Left colon (tissue), 2 donors: ENCODE measurements at places on chromosomes 1 and 21.

- no peak for DNase-seq
Measured at GRCh38 chr1:234844479-234845031, 234.6 kb upstream of the IRF2BP2 start.

GRCh38 chr1:91552596-91552995, 51.9 kb downstream of the CDC7 start:
- no peak for DNase-seq

DNA sequence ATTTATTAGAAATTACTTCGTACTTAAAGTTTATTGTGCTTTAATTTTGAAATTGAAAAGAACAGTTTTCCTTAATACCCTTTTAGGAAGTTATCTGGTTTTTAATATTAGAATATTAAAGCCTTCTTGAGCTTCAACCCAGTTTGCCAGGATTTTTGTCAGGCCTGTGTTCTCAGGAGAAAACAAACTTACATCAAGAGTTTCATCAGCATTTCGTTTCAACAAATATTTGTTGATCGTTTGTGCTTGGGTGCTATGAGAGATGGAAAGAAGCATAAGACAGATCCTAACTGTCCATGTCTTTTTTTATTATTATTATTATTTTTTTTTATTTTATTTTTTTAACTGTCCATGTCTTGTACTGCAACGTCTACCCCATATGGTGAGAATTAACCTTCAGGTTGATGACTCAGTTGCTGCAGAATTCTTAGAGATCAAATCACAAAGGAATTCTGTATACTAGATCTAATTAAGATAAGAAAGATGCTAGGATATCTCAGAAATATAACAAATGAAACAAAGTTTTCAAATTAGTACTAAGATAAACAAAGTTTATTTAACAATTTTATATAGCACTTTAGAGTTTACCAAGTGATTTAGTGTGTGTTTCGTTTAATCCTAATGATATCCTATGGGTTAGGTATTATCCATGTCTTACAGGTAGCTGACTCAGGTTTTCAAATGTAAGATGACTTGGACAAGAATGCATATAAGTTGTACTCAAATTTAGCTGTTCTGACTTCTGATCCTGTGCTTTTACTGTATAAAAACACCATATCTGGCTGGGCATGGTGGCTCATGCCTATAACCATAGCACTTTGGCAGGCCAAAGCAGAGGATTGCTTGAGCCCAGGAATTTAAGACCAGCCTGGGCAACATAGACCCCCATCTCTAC, 14.3 kb downstream of the FBXO28 start:
- no peak for DNase-seq

- DNase-seq = no peak
Measured at GRCh38 chr1:30823627-30823968, 66.0 kb upstream of the LAPTM5 start.

DNA sequence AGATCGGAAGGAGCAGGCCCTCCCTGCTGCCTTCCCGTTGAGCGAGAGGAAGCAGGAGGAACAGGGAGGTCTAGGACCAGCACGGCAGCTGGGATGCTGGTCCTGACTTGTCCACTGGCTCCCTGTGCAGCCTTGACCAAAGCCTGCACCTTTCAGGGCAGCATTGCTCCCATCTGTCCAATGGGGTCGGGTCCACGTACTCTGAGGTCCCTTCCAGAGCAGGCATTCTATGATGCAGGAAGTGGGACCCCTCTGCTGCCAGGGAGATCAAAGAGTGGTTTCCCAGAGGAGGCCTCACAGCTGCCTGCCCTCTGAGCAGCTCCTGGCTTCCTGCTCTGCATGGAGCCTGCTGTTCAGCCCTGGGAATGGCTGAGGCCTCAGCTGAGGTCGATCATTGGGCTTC, 21.7 kb upstream of the ZNF362 start:
- no peak for DNase-seq

DNA sequence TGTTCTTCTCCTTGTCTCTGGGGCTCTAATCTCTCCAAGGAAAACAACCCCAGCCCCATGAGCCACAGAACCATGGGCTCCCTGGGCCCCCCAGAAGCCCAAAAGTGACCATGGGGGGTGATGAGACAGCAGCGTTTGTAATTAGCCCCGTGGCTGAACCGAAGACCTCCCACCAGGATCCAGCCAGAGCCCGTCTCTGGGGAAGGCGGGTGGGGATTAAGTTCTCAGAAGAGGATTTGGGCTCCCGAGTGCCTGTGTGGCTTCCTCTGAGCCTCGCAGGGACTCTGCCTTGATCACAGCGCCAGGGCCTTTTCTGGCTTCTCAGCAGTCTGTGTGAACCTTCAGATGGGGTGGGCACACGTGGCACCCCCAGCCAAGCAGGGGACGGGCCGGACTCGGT, 77.0 kb downstream of the ALPL start:
- no peak for DNase-seq

DNA sequence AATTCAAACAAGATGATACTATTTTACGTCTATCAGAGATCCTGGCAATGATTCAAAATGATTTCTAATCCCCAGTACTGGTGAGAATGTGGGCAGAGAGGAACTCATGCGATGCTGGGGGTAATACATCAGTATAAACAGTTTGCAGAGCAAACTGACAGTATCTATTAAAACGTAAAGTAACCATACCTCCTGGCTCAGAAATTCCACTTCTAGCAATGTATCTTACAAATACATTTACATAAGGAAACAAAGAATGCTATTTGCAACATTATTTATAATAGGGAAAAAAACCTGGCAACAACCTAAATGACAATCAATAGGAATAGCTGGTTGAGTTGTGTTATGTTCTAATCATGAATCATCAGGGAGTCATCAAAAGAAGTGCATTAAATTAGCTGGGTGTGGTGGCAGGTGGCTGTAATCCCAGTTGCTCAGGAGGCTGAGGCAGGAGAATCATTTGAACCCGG, 15.9 kb downstream of the RCAN1 start:
- DNase-seq = no peak

GRCh38 chr1:240337781-240338180, 246.1 kb downstream of the FMN2 start:
- DNase-seq = no peak

DNA sequence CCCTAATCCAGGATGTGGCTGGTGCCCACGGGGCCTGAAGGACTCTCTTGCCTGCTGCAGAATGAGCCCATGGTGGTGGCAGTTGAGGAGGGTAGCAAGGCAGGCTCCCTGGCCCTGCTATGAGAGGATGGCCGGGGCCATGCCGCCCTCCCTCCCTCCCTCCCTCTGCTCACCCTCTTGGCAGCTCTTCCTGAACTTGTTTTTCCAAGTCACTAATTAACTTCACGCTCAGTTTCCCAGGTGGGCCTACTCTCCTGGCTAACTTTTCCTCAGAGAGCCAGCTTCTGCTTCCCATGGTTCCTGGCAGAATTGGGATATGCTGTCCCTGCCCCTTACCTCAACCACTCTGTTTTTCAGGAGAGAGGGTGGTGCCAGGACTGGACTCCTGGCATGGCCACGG, 10.2 kb downstream of the KCNC4 start:
- DNase-seq = no peak

DNA sequence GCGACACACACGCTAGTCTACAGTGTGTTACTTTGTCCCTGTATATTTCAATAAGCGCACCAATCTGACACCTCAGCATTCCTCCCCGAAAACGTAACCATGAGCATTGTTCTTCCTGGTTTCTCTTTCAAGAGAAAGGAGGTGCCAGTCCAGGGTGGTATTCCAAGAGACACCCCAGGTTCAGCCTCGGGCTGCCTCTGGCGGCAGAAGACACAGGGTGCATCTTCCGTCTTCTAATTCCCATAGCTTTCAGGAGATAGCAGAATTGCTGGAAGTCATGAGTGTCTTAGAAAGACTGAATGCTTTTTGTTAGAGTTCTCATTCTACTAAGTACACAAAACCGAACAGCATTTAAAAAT, 15.9 kb upstream of the RGS8 start:
- no peak for DNase-seq

- DNase-seq = no peak
Measured at GRCh38 chr21:44329086-44329889, 9.9 kb downstream of the CFAP410 start.

DNA sequence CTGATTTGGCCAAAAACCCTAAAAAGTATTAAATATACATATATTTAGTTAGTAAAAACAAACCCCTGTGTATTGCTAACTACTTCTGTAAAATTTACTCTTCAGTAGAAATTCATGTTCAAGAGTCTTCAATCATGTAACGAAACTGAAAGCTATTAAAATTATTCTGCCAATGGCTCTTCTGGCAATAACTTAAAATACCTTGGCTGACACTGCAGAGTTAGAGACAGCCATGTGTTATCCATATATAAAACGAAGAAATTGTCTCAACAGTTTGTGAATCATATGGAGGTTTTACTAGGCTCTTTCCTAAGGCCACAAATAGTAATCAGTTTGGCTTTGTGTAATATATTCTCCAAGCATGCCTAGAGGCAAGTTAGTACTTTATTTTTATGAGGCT, 357.2 kb downstream of the COL11A1 start:
- DNase-seq = no peak

GRCh38 chr1:182917378-182917777, 35.6 kb downstream of the SHCBP1L start:
- no peak for DNase-seq

DNA sequence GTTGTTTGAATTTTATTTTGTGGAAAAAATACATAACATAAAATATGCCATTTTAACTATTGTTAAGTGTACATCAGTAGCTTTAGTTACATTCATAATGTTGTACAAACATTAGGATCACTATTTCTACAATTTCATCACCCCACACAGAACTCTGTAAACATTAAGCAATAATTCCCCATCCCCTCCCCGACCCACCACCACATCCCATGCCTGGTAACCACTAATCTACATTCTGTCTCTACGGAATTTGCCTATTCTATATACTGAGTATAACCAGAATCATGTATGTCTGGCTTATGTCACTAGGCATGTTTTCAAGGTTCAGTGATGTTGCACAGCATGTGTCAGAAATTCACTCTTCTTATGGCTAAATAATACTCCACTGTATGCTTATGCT, 47.7 kb downstream of the CDC42BPA start:
- DNase-seq = no peak

GRCh38 chr1:185170291-185170848, 13.4 kb downstream of the SWT1 start:
- DNase-seq = no peak

- DNase-seq = no peak
Measured at GRCh38 chr1:116920211-116920610, 10.5 kb downstream of the PTGFRN start.

- DNase-seq = no peak
Measured at GRCh38 chr1:211172657-211173056, 38.7 kb upstream of the KCNH1 start.

DNA sequence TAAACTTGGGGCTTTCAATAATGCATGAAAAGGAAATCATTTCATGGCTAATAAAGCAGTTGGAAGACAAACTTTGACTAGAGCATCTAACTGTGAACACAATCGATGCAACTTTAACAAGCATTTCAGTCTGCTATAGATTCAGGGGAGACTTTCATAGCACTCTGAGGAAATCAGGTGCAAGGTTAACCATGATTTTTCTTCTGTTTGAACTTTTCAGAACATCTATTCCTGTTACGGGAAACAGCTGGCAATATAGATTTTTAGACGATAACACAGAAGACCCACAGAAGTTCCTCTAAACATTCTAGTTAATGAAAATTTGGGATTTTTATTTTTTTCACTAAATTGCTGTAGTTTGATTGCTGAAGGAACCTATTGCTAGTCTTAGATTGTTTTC, 177.3 kb downstream of the TRIM33 start:
- no peak for DNase-seq

- DNase-seq = no peak
Measured at GRCh38 chr1:11314959-11315358, 42.0 kb downstream of the UBIAD1 start.

DNA sequence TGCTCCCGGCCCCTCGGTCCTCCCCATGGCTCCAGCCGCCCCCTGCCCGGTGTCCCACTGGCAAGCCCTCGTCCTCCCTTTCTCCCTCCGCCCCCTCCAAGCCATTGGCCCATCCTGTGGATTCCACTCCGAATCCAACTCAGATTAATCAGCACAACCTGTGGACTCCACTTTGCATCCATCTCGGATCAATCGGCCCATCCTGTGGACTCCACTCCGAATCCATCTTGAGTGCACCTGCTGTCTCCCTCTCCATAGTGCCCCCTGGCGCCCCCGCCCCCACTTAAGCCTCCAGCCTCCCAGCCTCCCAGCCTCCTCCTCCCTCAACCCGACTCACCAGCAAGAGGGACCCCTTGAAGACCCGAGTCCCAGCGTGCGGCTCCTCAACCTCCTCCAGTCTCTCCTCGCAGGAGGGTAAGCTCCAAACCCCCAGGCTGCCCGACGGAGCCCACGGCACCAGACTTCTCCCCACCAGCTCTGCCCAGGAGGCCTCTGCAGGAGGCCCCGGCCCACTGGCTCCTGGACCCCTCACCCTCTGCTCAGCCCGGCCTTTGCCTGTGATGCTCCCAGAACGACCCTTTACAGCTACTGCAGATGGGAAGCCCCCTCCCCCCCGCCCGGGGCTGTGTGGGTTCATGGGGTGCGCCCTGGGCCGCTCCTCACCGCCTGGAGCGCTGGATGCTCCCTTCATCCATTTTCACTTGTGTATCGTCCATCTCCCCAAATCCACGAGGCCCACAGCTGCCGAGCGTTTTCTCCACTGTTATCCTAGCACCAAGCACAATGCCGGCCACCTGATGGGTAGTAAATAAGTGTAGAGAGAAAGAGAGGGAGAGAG, 40.6 kb upstream of the TSPEAR start:
- DNase-seq = no peak

- no peak for DNase-seq
Measured at GRCh38 chr1:204640578-204640977, 45.0 kb downstream of the LRRN2 start.

DNA sequence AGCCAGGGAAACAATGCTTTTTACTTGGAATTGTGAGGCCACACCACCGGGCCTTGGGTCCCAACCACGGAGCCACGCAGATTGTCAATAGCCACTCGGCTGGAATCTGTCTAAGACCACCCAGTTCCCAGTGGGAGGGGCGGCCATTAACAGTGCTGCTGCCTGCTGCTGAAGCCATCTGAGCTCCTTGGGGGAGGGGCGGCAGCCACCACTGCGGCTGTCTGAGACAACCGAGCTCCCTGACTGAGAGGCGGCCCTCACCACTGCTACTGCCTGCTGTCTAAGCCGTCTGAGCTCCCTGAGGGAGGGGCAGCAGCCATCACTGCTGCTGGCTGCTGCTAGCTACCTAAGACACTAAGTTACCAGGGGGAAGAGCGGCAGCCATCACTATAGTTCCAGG, 64.3 kb downstream of the DMRTA2 start:
- no peak for DNase-seq

GRCh38 chr1:153553830-153554541, 4.9 kb upstream of the S100A3 start:
- no peak for DNase-seq

DNA sequence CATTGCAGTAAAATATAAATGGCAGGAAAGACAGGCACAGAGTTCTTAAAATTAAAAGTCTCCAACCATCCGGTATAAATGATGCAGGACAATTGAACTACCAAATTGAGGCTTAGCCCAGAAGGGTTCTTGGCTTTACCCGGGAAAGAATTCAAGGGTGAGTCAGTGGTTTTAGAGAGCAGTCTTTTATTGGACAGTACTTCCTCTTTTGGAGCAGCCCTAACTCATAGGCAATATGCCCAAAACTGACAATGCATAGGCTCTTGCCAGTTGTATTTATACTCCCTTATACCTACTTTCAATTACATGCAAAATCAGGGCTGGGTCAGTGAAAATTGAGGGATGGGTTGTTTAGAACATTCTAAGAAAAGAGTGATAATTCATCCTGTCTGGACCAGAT, 1628.9 kb upstream of the PRMT6 start:
- DNase-seq = no peak
